ENCODE measurements at places on chromosomes 5 and 9. TPM values are rescaled to one million over a fixed set of nuclear protein-coding genes. Genes with fewer than 3 reads are reported as not detected.

GRCh38 chr5:153209016-153209415, 281.5 kb upstream of the GRIA1 start:
- H3K36me3 ChIP-seq: no peaks in the 10 kb centered on the region
- H3K4me1 ChIP-seq: no peaks in the 10 kb centered on the region
- H3K4me3 ChIP-seq: no peak overlapping the region

- no peaks in the 10 kb centered on the region for H3K27me3 ChIP-seq
- H3K27ac ChIP-seq: no peak overlapping the region
- H3K36me3 ChIP-seq: no peaks in the 10 kb centered on the region
- no peak for DNase-seq
- no peak overlapping the region for H3K4me3 ChIP-seq
These were observed 84.8 kb downstream of the PJA2 start for GRCh38 chr5:109324931-109325330.

- H3K27ac ChIP-seq: no peak overlapping the region
- H3K36me3 ChIP-seq: no peaks in the 10 kb centered on the region
- H3K4me1 ChIP-seq: peaks cover 6% of the 10 kb centered on the region
- H3K4me3 ChIP-seq: no peak overlapping the region
- peak; percentile 91 for DNase-seq
- no peaks in the 10 kb centered on the region for H3K27me3 ChIP-seq
These were observed 101.4 kb downstream of the PPARGC1B start for GRCh38 chr5:149831492-149831891.

BTNL8 gene
- not detected for total RNA-seq

SLC34A3 gene
- total RNA-seq: not detected

All from osteoblast (primary cell).